ENCODE measurements at places on chromosomes 3 and 15.

DNA sequence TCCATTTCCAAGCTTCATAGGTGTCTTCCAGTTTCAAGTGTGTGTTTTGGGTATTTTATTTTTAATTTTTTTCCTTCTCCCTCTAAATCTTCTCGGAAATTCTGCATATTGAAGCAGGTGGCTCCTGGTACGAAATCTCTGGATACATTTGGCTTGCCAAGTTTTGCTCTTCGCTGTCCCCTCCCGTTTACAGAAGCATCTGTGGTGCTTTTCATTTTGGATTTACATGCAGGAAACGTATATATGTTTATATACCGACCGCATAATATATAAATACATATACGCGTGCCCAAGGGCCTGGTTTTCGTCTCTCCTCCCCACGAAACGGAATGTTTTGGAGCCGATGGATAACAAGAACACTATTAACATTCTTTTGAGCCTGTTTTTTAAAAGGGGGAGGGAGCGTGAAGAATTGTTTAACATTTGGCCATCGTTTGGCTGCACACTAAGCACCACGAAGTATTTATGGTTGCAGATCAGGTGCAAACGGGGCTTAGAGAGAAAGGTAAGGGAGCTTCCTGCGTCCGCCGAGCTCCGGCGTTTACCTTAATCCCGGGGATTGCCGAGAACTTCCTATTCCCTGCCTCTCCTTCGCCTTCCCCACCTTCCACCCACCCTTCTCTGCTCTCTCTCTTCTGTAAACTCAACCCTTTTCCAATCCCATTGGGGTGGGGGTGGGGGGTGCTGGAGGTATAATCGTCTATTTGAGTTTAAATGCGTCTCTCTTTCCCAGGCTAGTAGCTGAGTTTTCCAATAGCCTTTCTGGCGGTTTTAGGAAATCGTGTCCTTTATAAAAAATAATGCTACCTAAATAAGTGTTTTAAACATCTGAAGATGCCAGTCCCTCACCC is 1.1 kb upstream of the NLGN1 start:
- DNase-seq = no peak

DNA sequence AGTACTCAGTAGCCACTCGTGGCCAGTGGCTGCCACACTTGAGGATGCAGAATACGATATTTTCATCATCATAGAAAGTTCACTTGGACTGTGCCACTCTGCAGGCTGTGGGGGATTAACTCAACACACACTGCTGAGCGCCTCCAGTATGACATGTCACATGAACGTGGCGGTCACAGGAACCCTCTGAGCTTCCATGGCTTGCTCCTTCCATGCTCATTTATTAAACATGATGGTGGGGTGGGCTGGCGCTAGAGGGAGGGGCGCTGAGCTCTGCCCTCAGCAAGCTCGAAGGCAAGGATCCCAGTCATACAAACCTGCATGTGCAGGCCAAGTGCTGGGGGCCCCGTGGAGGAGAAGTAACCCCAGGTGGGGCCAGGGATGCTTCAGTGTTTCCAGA is 85.5 kb downstream of the WNT7A start:
- DNase-seq = no peak

- DNase-seq = no peak
Measured at GRCh38 chr15:68028888-68029207, 25.3 kb upstream of the PIAS1 start.

DNA sequence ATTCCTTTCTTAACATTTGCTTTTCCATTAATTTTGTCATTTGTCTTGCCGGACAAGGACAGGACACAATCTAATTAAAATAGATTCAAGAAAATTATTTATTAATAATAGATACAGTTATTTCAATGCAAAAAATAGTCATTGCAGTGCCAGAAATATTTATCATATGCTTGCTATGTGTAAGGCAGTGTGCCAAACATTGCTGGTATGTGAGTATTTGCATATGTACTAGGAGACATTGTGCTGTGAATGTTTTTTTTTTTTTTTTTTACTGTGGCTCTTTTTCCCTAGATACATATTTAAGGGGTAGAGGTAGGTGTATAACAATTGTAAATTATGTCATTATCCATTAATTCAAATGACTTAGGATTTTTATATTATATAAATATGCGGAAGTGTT is 23.3 kb downstream of the SPRED1 start:
- DNase-seq = no peak

GRCh38 chr3:169769287-169770181 is at the start of gene ACTRT3:
Gene ACTRT3 (minus strand): TSS chr3:169769561. CDS start chr3:169769520, 41 bp downstream.
- peak; percentile 51 for DNase-seq

- DNase-seq = no peak
Measured at GRCh38 chr3:129937717-129938116, 36.8 kb upstream of the TRH start.

- no peak for DNase-seq
Measured at GRCh38 chr3:126737527-126737926, 33.5 kb downstream of the CHCHD6 start.

Measured in activated T-helper 9 cell treated with anti-CD3 and anti-CD28 coated beads, Interleukin-2, amount 50 U/mL, for 16 hours (primary cell).